ENCODE measurements at places on chromosomes 5 and 9.

- DNase-seq: no peak
These were observed 5.9 kb downstream of the TNFSF15 start for GRCh38 chr9:114799925-114800324.

DNA sequence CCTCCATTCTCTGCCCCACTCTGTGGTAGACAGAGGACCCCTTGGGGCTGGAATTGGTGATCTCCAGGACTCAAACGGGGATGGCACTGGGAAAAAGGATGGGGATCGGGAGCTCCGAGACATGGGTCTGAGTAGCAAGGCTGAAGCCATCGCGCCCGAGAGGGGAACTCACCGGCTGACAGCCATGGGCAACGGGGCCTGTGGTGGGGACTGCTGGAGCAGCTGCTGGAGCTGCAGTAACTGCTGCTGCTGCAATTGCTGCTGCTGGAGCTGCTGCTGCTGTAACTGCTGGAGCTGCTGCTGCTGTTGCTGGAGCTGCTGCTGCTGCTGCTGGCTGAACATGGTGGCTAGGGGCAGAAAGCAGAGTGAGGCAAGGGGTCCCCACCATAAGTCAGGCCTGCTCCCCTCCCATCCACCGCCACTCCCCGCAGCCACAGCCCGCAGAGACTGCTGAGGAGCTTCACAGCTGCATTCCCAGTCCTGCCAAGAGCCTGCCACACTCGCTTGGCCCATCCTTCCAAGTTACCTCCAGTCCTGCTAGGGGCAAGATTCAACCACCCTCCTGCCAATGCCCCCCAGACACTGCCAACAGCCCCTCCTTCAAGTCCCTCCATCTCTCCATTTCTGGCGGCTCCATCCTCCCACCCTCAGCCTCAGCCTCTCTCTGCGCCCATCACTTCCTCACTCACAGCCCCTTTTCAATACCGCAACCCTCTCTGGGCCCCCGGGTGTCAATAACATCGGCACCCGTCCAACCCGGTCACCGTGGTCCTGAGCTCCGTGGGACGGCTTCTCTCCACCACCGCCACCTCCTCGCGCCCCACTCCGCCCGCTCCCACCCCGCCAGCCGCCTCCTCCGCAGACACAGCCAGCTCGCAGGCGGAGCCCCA, 611 bp downstream of the CIZ1 start:
- DNase-seq: no peak

DNA sequence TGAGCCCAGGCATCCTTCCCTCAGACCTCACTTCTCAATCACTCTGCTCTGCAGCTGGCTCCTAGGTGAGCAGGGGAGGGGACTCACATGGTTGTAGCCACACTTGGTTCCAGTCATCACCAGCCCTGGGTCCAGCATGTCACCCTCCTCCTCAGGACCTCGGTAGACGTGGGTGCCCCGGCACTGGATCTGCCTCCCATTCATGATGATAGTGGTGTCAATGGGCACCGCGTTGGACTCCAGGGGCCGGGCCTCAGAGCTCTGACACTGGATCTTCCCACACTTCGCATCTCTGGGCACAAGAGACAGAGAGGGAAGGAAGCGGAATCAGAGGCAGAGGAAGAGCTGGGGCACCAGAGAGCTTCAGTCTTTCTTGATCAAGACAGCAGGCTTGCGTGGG, 32.9 kb downstream of the NIPAL4 start:
- no peak for DNase-seq

DNA sequence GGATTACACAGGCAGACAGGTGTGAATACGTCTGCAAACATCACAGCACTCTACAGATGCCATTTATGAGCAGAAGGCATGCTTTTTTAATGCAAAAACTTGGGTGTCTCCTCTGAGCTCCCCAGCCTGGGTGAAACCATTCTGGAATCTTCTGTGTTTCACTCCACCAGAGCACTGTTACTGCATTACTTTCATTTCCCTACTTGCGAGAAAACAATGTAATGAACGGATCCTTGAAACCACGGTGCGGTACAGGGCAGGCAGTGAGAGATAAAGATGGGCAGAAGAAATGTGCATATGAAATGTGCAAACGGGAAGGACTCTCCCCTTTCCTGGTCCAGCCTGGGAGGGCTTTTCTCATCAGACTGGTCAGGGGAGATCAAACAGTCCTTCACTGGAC, 584.3 kb upstream of the KLF4 start:
- DNase-seq: no peak

Data from iPS DF 6.9 (cell line).